ENCODE measurements at places on chromosomes 3 and 15.

DNA sequence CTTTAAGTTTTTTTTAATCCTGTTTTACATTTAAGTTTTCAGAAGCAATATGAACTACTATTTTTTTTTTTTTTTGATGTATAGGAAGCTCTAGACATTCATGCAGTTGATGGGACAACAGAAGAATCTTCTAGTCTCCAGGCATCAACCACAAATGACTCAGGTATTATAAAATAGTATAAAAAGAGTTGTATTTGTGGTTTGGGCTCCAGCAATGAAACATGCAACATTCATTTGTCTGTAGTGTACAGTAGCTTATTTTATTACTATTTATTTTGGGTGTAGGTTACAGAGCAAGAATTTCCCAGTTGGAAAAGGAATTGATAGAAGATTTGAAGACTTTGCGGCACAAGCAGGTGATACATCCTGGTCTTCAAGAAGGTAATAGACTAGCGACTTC lies 38.6 kb downstream of the MGA start:
- DNase-seq, result no peak

GRCh38 chr3:193848547-193848946 lies 255.5 kb downstream of the OPA1 start:
- DNase-seq, result no peak

DNA sequence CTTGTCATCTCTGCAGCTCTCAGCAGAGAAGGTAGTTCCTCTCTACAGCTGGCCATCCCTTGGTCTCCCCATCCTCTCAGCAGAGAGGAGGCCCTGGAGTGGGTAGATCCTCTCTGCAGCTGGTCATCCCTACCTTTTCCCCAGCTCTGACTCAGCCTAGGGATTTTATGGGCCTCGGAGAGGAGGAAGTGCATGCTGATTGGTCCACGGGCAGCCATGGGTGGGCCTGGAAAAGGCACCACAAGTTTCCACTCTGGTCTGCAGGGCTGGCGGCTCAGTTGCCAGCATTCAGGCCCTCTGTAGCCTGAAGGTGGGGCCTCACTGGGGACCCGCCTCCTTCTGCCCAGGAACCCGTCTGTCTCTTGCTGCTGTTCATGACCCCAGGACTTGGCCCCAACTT lies 36.9 kb downstream of the NR1D2 start:
- no peak for DNase-seq

DNA sequence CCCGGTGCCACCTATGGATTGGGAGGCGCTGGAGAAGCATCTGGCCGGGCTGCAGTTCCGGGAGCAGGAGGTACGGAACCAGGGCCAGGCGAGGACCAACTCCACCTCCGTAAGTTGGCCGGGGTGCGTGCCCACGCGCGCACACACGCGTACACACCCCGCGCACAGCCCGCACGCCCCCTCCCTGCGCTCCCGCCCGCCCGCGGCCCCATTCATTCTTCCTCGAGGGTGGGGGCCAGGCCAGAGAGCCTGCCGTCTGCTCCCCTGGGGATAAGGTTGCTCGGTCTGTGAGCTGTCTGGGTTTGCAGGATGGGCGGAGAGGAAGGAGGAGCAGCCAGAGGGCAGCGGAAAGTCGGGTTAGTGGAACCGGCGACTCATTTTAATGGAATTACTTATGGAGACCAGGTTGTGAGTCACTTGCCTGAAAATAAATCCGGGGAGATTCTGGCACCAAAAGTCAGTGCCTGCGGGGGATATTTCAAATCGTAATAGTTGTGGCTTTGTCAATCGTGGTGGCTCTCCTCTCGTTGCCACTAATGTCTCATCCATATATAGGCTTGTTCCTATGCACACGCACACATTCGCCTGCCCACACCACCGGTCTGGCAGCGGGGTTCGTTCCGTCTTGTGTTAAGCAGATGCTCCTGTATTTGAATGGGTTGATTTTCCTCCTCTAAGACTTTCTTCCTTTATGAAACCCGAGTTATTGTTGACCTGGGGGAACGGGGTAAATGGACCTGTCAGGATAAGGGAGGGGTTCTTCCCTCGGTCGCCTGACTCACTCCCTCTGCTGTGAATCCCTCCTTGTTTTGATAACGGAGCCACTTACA lies 223.4 kb upstream of the IL12A start:
- no peak for DNase-seq

GRCh38 chr3:114847564-114847963 lies 299.5 kb downstream of the ZBTB20 start:
- DNase-seq, result no peak

DNA sequence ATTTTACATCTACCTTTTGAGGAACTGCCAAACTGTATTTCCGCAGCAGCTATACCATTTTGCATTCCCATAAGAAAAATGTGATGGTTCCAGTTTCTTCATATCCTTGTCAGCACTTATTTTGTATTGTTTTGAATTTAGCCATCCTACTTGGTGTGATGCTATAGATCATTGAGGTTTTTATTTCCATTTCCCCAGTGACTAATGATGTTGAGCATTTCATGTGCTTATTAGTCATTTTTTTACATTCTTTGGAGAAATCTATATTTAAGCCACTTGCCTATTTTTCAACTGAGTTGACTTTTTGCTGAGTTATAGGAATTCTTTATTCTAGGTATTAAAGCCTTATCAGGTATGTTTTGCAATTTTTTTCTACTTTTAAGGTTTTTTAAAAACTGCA lies 347.6 kb upstream of the RARB start:
- no peak for DNase-seq

DNA sequence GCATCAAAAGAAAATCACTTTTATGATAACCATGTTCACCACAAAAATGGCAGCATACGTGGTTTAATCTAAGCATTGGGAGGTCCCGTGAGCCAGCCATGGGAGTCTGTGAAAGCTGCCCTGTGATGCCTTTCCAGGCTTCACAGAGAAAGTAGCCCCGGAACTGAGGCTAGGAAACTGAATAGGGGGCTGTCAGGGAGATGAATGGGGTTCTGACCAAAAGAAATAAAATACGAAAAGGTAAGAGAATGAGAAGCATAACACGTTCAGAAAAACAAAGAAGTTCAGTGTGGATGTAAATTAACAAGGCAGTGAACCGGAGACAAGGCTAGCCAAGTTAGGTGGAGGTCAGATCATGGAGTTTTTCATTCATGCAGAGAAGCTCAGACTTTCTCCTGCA lies 118.9 kb downstream of the ANXA2 start:
- no peak for DNase-seq

DNA sequence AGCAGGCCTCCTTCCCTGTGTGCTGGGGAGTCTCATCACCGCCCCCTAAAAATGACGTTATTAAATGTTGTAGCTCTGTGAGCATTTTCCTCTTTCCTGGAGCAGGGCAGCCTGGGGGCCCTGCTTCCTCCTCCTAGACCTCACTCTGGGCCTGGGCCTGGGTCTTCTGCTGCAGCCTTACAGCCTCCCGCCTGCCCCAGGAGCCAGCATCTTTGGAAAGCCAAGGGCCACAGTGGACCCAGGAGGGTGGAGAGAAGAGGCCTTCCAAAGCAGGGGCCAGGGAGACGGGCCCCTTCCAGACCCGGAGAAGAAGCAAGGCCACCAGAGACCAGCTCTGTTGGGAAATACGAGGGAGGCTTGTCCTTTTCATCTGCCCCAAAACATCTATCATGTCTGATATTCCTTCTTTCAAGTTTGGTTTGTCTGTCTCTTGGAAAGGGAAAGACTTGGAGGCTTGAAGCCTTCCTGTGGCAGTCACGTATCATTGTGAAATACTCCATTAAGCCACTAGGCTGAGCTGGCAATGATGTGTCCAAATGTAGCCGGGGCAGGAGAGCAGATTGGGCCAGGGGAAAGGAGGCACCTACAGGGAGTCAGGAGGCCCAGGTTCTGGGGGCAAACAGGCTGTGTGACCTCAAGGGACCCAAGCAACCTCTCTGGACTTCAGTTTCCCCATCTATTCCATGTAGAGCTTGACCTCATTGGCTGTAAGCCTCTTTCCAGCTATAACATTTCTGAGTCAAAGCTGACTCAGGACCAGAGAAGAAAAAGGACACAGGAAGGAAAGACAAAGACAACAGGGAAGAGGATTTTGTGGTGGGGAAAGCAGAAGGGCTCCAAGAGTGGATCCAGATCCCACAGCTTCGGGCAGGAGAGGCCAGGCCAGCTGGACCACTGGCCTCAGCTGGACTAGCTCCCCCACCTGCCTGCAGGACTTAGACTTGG lies 31.1 kb downstream of the CYP11A1 start:
- no peak for DNase-seq

DNA sequence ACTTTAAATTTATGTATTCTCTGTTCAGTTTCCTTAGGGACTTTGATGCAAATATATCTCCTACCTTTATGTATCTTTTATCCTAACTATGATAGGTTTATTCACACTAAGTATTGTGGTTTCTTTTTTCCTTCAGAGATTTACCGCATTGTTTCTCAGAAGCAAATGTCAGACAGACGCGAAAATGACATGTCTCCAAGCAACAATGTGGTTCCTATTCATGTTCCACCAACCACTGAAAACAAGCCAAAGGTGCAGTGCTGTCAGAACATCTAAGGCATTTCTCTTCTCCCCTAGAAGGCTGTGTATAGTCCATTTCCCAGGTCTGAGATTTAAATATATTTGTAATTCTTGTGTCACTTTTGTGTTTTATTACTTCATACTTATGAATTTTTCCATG lies 18.3 kb downstream of the RAB11A start:
- no peak for DNase-seq

DNA sequence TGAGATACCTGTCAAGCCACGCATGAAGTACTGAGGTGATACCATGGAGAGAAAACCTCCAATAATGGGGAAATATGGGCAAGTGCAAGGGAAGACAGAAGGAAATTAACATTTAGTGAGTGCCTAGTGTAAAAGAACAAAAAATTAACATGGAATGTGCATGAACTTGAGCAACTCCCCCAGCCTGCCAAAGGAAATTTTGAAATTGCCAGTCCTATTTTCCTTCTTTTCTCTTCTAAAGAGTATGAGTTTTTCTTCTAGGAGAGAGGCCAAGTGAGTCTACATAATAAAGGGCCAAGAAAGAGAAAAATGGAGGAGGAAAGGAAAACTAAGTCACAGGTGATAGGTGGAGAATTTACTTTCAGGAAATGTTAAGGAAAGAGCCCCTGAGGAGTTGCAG lies 602.4 kb upstream of the MDFIC2 start:
- no peak for DNase-seq

DNA sequence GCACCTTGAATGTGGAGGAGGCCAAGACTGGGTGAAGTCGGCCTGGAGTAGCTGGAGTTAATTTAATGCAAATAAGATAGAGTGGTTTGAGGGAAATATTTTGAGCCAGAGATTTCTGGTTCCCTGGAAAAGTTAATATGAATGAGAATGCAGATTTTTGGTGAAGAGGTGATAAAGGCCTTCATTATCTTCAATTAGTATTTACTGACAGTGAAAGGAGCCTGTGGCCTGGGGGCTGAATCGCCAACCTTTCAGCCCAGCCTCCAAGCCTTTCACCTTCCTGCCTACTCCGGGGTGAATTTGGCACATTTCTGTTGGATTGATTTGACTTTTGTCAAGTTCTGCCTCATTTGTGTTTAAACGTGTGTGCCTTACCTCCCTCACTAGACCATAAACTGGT lies 147.8 kb downstream of the SOX2 start:
- no peak for DNase-seq

DNA sequence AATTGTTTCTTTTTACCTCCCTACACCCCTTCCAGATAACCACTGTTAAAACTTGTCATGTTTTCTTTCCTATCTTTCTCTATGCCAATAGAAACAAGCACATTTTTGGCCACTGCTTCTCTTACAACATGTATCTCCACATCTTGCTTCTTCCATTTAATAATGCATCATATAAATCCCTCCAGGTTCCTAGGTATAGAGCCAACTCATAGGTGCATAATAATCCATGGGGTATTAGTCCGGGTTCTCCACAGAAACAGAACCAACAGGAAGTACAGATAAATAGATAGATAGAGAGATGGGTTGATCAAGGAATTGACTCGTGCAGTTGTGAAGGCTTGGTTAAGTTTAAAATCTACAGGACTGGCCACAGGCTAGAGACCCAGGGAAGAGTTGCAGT lies 41.5 kb upstream of the PSMD6 start:
- DNase-seq, result no peak

- DNase-seq, result no peak
Measured at GRCh38 chr3:37509069-37509468, 334.7 kb upstream of the LRRFIP2 start.

DNA sequence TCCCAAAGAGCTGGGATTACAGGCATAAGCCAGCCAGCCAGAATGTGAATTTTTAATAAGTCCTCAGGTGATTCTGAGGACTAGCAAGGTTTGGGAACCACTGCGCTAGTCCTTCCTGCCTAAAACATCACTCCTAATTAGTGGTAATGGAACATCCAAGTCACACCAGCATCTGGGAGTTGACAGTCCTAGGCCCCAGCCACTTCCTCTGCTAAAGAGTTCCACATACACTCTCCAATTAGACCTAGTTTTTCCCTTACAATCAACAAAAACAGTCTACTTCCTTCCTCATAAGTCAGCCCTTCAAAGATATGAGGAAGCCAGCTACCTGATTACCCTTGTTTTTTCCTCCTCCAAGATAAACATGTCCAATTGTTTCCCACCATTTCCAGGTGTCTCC lies 78.1 kb downstream of the OXNAD1 start:
- DNase-seq, result no peak

DNA sequence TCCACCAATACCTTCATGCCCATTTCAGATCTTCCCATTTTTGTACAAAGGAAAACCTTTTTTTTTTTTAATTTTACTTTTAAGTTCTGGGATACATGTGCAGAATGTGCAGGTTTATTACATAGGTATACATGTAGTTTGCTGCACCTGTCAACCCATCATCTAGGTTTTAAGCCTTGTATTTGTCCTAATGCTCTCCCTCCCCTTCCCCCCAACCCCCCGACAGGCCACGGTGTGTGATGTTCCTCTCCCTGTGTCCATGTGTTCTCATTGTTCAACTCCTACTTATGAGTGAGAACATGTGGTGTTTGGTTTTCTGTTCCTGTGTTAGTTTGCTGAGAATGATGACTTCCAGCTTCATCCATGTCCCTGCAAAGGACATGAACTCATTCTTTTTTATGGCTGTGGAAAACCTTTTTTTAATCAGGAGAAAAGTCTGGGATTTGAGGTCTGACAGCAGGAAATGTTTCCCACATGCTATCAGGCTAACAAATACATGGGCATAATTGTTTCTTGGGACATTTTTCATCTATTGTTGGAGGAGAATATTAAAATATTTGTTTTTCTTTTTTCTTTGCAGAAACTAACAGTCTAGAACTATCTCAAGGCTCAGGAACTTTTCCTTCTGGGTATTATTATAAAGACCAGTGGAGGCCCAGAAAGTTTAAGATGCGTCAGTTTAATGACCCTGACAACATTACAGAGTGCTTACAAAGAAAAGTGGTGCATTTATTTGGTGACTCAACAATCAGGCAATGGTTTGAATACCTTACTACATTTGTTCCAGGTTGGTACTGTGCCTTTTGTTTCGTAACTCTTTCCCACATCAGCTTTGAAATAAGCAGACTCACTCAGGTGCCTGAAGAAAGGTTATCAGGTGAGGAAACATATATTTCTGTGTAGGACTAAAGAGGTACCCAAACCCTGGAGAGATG lies 32.8 kb upstream of the NFKBIZ start:
- no peak for DNase-seq
